Retina (tissue), 1 donor: ENCODE measurements at places on chromosomes 16 and 17.

DNA sequence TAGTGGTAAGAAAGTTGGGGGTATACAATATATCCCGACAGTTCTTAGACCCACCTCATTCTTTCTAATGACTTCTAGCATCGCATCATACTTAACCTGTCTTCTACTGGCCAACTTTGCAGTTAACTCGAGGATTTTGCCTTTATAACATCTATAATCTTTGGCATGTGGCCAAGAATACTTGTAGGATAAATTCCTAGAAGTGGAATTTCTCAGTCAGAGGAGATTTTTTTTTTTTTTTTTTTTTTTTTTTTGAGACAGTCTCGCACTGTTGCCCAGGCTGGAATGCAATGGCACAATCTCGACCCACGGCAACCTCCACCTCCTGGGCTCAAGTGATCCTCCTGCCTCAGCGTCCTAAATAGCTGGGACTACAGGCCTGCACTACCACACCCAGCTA is 253.5 kb downstream of the MRTFB start:
- no peak for DNase-seq

GRCh38 chr17:48505788-48506187 is 25.0 kb downstream of the HOXB1 start:
- no peak for DNase-seq

- no peak for DNase-seq
Observed at GRCh38 chr16:85010446-85010930, 847 bp downstream of the ZDHHC7 start.

DNA sequence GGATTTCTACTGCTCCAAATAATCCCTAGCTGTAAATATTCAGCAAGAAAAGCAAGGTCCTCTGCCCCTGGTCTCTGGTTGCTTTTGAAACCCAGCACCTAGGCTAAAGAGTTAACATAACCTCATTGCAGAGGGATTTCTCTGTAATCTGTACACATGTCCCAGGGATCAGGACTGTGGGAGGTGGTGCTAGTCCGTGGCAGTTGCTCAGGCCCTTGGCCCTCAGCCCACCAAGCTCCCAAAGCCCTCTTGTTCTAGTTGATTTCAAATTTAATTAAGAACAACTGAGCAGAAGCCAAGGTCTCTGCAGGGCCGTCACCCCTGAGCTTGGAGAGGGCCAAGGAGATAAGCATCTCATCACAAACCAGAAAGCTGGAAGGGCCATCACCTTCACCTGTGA is 181.1 kb downstream of the SOX9 start:
- DNase-seq: no peak

- peak; percentile 71 for DNase-seq
Observed at GRCh38 chr17:17757956-17758845, 76.9 kb downstream of the RAI1 start.

GRCh38 chr17:81387100-81388090 is 7.9 kb upstream of the BAHCC1 start:
- peak; percentile 81 for DNase-seq

DNA sequence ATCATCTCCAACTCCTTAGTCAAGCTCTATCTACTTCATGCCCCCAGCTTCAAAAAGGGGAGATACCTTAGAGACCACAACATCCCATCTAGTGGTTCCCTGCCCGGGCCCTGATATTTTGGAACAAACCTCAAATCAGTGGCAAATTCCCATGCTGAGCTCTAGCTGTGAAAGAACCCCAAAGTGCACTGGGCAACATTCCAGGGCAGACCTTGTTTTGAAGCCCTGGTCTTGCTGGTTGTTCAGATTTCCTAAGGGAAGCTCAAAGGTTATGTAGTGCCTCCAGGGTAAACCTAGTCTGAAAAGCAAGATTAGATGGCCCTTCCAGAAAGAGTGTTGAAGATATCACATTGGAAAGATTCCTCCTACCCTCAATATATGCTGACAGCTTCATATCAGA is 16.3 kb downstream of the FAM117A start:
- no peak for DNase-seq

DNA sequence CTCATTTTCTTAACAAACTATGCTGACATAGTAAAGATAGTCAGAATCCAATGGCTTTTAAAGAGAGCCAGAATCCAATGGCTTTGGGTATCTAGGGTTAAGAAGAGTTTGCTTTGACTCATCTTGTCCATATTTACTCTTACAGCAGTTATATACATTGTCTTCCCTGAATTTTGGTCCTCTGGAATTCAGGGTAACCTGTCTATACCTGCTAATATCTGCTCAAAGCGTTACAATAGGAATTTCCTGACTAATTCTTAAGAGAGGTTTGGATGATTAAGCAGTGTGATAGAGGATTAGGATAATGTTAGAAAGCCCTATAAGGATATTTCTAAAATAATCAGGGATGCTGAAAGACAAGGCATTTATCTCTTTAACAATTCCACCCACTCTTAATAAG is 2.0 kb upstream of the CDH8 start:
- DNase-seq: no peak

DNA sequence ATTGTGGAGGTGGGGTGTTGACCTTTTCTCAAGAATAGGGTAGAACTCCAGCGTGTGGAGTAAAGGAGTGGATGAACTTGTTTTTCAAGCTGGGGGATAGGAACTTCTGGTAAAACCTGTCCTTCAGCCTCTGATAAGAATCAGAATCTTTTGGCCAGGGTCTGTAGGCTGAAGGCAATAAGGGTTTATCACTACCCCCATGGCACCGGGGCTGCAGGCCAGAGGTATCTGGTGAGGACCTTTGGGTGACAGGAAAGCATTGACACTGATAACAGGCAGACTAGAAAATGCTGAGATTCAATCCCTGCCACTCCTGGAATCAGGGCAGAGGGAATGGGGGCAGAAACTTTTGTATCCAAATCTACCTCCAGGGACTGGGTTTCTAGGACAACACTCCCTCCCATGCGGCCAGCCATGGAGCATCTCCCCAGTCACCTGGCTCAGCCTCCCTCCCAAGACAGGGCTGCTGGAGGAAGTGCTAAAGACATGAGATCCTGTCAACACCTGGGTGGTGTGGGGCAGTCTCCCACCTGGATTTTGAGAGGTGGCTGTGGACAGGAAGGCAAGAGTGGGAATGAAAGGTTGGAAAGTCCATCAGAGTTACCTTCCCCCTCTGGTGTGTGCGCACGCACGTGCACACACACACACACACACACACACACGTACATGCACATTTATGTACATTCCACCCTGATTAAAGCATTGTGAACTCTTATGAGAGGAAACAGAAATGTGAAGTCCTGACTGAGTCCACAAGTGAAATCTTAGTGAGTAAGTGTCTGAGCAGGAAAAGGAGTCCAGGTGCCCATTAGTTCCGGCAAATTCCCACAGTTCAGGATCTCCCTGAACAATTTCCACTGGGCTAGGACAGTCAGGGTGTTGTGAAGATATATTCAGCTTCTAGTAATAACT is 53.1 kb upstream of the MARCHF10 start:
- DNase-seq: no peak
